Pons (tissue), 1 donor: ENCODE measurements at places on chromosomes 7 and 10.

DNA sequence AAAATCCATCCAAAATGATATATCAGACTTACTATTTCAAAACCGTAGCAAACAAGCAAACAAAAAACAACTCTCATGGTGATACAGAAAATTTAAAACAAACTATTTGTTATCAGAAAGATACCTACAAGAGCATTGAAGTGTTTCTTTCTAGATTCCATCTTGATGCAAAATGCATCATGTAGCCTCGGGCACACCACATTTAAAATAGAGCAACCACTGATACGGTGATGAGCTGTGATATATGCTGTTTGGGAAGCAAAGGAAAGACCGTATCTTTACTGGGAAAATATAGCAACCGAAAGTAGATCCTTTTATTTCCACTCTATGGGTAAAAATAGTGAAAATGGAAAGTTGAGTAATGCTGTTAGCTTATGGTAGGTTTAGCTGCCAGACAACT lies 892.0 kb downstream of the GATA3 start:
- no peak for DNase-seq

DNA sequence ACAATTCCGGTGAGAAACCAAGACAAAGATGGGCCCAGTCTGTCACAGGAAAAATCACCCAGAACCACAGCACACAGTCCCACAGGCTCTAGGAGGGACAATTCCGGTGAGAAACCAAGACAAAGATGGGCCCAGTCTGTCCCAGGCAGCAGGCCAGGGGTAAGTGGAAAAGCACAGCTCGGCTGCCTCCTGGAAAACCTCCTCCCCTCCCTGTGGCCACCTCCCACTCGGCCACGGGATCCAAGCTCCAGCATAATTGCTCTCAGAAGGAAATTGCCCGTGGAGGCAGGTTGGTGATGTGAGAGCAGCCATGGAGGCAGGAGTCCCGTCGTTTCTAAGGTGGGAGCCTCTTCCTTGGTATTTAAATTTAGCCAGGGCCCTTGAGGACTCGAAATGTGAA lies 95.7 kb downstream of the PLXNA4 start:
- DNase-seq, result peak; percentile 20

- no peak for DNase-seq
Measured at GRCh38 chr10:33869028-33869427, 534.6 kb upstream of the NRP1 start.

GRCh38 chr10:93445097-93445960 lies 36.8 kb downstream of the MYOF start:
- DNase-seq, result peak; percentile 67

- DNase-seq, result peak; percentile 96
Measured at GRCh38 chr7:56009695-56010094, 41.5 kb downstream of the PSPH start.

DNA sequence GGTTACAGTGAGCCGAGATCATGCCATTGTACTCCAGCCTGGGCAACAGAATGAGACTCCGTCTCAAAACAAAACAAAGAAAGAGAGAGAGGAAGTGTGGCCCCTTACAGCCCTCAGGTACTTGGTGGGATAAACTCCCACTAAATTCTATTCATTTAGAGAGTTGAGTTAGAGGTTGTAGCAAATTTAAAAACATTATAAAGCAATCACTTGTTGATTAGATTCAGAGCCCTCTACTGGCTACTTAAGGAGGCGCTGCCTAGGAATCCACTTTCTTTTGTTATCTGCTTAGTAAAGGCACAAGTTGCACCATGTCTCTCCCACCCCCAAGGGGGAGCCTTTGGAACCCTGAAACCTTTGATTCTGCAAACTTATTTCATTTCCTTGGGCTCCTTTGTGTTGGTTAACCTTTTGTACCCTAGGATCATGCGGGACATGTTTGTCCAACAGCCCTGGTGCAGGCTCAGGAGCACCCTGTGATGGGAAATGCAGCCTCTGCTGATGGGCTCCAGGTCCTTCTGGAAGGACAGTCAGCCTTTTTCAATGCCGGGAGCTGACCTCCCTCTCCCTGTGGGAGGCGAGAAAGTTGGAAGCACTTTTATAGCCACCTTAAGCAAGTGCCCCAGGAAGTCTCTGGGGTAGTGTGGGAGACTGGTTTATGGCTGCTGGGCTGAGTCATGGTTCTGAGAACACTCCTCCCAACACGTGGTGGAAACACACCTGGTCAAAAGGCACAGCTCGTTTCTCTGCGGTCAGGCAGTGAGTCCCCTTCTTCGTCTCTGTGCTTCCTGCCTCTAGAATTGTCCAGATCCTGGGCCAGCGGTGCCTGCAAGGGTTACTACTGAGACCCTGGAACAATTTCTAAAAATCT lies 2.3 kb downstream of the HKDC1 start:
- DNase-seq, result peak; percentile 29

DNA sequence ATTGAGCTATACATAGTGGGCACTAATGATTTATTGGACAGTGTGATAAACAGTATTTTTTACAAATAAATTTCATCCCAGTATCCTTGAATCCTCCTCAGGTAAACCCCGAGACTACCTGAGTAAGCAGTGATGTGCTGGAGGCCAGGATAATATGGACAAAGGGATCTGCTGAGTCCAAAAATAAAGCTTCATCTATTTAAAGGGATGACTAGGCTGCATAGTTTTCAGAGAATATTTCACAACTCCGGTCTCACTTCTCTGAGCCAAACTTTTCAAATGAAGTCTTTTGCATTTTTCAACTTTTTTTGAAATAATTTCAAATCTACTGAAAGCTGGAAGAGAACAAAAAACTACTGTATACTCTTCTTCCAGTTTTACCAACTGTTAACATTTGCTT lies 2.5 kb downstream of the ACTR3B start:
- no peak for DNase-seq
